ENCODE measurements at places on chromosomes 2 and 18.

DNA sequence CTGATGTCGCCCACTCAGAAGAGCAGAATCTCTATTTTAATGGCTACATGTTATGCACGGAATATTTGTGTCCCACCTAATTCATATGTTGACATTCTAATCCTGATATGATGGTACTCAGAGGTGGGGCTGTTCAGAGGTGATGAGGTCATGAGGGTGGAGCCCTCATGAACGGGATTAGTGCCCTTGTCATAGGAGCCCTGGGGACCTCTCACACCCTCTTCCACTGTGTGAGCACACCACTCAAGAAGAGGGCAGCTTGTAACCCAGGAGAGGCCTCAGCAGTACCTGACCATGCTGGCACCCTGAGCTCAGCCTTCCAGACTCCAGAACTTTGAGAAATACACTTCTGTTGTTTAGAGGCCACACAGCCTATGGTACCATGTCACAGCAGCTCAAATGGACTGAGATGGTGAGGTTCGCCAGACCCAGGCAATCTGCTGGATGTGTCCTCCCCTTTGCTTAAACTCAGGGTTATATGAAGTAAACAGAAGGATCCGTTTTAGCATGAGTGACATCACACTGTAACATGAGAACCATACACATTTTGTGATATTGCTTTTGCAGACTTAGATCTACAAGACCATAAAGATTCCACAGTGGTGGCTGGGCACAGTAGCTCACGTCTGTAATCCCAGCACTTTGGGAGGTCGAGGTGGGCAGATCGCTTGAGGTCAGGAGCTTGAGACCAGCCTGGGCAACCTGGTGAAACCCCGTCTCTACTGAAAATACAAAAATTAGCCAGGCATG is 48.7 kb downstream of the ATOH8 start:
- DNase-seq: no peak

- DNase-seq: no peak
Observed at GRCh38 chr18:5893956-5894610, 1.2 kb downstream of the TMEM200C start.

- no peak for DNase-seq
Observed at GRCh38 chr2:173223871-173224270, 130.8 kb upstream of the CDCA7 start.

DNA sequence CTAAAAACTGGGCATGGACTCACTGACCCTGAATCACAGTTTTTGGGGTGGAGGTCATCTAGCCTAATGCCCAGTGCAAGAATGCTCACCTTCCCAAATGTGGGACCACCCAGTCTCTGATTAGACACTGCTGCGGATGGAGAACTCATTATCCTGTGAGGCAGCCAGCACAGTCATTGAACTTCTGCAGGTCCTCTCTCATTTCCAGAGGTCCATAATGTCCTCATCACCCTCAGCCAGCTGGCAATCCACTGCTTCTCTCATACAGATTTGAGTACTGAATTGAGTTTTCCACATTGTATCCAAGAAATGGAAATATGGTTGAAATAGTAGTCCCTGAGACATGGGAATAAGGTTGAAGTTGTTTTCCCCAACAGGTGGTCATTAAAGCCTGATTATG is 5.0 kb upstream of the MYO5B start:
- DNase-seq: no peak

DNA sequence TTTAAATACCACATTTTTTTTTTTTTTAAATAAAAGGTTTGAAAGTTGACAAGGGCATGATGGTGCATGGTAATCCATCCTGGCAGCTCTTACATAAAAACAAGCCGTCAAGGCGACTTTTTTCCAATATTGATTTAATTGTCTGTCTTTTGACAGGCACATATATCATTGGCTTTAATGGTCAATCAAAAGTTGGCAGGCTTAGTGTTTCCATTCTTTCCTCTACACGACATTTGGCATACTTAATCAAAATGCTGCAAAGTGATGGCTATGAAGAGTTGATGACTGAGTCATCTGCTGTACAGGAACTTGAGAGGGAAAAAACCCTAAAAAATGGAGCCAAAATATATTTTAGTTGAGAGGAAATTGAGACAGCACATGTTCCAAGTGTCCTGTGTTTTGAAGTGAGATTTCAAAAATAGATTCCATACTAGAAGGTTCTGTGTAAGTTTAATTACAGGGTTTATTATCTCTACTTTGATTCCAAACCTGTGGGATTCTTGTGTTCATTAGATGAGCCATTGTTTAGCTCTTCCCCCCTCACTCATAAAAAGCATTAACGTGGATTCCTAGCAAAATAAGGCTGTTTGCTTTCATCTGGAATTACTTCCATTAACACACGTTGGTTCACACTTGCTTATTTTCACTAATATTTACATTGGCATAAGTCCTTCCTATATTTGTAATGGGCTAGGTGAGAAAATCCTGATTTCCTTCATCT is 3.2 kb downstream of the TSHZ1 start:
- DNase-seq: no peak

- DNase-seq: no peak
Observed at GRCh38 chr2:173898178-173898668, 67.0 kb downstream of the SP3 start.

DNA sequence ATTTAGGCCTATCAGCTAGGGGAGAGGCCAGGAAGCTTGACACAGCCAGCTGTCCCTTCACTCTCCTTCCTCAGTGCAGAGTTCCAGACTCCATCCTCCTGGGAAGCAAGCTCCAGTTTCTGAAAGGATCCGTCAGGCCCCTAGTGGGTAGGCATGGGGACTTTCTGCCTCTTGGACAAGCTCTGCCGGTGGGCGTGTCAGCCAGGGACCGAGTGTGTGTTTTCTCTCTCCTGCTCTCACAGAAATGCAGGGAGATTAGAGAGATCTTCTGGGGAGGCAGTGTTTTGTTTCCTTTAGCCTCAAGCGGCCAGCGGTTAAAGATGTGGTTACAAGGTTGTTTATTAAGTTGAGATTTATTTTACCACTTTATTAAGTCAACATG is 29.9 kb upstream of the OTOS start:
- DNase-seq: no peak

DNA sequence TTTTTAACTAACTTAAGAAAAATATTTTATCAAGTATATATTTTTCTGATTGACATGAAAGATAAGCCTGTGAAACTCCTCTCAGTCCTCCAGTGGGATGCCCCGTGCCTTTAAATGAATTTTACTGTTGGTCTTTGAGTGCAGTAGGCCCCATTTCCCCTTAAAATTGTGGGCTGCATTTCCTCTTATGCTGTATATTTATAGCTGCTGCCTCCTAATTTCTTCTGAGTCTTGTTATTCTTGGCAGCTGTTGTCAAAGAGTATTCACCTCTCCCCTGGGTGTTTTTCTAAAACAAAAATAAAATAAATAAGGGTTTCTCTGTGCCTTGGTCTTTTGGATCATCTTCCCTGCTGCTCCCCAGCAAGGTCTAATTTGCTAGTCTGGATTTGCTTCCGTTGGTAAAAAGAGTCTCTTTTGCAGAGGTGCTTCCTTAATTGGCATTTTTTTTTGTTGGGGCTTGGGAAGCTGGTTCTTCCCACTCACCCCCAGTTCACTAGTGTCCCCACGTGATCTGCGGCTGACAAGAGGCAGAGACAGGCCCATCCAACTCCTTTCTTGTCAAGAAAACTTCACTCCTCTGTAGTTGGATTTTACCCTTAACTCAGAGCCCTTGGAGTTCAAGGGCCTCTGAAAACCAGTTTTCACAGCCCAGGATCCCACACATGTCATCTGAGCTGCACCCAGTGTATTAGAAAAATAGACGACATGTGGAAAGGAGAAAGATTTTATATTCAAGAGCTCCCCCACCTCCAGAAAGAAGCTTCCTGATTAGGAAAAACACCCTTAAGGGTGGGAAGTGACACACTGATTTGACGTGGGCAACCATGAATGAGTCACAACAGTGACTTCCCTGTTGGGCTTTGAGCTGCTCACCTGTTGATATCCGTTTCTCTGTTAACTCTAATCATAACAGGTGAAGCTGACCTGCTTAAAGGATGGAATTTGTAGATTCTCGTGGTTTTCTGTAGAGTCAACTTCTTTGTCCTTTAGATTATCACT is 431.5 kb downstream of the DCDC2C start:
- DNase-seq: no peak

- DNase-seq: no peak
Observed at GRCh38 chr2:26533661-26534060, 55.7 kb upstream of the OTOF start.
